ENCODE measurements at places on chromosomes 12 and 14.

- no peak for DNase-seq
Measured at GRCh38 chr14:52111583-52111982, 42.7 kb upstream of the NID2 start.

- DNase-seq: no peak
Measured at GRCh38 chr12:132458846-132459641, 30.9 kb upstream of the FBRSL1 start.

GRCh38 chr14:52919971-52920370, 30.9 kb downstream of the FERMT2 start:
- DNase-seq: no peak

GRCh38 chr12:32819424-32819823, 63.7 kb upstream of the YARS2 start:
- no peak for DNase-seq

DNA sequence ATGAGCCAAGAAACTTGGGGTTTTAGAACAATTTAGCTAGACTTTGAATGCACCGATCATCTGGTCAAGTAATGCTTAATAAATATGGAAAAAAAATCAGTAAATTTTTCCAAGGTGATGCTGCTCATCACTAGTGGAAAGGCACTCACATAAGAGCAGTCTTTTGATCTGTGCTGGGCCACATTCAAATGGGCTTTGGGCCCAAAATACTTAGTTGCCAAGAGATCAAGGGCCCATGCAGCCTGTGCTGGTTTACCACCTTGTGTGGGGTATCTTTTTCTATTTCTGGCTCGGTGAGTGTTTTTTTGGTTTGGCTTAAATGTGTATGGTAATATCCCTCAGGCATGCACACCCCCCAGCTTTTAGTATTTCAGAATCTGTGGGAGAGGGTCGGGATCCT, 943.2 kb downstream of the TMTC2 start:
- DNase-seq: no peak

- no peak for DNase-seq
Measured at GRCh38 chr14:54366736-54367735, 29.8 kb upstream of the CDKN3 start.

- DNase-seq: no peak
Measured at GRCh38 chr12:95549392-95550084, 1.7 kb downstream of the USP44 start.

- DNase-seq: no peak
Measured at GRCh38 chr14:37422748-37423147, 172.3 kb downstream of the FOXA1 start.

- DNase-seq: no peak
Measured at GRCh38 chr14:50831726-50832168, 785 bp upstream of the NIN start.

DNA sequence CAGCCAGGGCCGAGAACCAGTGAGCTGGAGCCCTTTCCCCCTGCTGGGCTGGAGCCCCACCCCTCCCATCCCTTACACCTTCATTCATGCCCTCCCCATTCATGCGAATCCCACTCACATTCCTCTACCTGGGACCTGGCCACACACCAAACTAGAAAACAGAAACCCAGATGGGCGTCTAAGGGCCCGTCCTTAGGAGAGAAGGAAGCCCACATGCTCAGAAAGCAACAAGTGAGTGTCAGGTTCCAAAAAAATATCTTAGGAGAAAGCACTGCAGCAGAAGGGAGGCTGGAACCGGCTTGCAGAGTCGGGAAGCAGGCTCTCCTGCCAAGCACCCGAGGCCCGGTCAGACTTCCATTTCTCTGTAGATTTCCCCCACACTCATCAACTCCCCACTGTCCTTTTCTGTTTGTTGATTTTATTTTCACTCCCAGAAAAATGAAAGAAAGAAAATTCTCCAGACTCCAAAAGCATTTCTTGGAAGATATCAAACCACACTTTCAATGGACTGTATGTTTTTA, 13.6 kb downstream of the BCL11B start:
- no peak for DNase-seq

GRCh38 chr14:60327447-60328331, 78.7 kb downstream of the PPM1A start:
- peak; percentile 28 for DNase-seq

DNA sequence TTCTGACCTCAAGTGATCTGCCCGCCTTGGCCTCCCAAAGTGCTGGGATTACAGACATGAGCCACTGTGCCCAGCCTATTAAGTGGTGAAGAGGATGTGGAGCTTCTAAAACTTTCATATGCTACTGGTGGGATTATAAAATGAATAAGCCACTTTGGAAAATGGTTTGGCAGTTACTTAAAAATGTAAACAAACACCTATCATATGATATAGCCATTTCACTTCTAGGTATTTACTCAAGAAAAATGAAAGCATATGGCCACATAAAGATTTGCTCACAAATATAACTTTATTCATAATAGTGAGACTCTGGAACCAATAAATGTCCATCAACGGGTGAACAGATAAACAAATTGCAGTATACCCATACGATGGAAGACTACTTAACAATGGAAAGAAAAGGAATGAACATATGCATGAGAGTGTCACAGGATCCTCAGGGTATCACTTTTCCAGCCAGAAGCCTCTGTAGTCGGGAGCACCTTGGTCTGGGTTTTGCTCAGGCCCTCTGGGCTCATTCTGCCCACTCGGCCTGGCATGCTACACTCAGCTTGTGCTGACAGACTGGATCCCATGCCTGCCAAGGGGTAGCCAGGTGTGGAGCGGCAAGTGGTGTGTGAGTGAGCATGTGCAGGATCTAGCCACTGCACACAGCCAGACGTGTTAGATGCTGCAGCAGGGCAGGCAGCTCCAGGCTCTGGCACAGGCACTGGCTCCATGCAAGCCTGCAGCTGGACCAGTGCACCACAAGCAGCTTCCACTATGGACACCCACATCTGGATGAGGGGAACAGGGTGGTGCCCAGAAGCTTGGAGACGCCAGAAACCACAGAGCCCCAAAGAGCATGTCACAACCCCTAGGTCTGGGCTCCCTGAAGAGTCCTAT, 213.2 kb upstream of the DIO3 start:
- no peak for DNase-seq

DNA sequence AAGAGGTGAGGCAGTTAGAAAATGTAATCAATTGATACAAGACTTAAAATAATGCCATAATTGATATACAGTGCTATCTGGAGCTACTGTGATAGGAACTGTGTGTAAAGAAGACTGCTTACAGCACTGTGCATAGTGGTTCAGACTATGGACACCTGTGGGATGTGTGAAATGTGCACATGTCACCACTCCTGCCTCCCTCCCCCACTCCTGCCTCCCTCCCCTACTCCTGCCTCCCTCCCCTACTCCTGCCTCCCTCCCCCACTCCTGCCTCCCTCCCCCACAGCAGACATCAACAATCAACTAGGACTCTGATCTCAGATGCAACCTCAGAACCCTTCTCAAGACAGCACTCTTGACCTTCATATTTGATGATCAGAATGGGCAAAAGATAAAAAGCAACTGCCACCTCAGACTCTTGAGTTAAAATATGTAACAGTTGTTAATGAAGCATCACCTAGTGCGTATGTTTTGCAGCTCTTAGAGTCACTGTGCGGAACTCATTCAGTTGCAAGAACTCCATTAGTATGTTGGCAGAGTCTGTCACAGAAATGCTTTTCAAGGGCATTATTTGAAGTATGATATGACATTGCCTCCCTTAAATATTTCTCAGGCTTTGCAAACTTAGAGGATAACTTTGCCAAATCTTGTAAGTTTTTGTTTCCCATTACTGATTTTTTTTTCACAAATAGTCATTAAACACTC, 255.2 kb upstream of the DDHD1 start:
- DNase-seq: no peak

DNA sequence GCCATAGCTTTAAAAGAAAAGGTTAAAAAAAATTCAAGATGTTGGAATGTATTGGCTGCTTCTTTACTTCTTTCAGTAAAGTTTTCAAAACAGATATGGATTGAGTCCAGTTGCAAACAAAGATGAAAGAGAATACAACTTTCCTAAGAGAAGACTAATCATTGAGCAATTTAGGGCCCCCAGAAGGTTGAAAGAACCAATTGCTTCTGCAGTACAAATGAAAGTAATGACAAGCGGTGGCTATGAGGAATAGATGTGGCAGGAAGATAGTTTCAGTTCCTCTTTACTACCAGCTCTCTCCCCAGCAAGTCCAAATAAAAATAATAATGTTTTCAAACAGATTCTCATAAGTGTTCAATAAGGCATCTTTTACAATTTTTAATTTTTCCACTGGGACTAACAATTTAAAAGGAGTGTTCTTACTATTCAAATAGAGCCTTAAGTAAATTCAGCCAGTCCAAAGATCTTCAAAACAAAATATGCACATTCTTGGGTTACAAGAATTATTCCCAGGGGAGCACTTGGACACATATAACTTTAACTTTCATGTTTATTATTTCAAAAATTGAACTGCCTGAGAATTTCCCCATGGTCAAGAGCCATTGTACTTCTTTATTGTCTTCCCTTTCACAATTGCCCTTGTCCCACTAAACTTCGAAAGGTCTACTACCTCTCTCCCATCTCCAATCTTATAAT, 62.3 kb upstream of the PPP1R12A start:
- DNase-seq: no peak

- peak; percentile 36 for DNase-seq
Measured at GRCh38 chr12:13233830-13234641, 37.5 kb downstream of the EMP1 start.

- no peak for DNase-seq
Measured at GRCh38 chr12:4283512-4284255, 10.1 kb downstream of the CCND2 start.

DNA sequence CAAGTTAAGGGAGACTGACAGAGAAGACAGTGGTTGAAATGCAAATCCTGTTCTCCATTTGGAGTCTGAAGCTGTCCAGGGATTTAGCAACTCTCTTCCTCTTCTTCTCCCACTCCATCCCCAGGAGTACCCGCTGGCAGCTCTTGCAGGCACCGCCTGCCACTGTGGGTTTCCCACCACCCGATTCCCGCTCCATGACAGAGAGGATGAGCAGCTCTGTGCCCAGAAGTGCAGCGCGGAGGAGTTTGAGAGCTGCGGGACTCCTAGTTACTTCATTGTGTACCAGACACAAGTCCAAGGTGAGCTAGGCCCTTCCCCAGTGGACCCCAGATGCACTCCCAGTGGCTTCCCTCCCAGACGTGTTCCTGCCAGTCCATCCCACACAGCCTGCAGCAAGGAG, 97.8 kb downstream of the WSCD2 start:
- DNase-seq: no peak

- no peak for DNase-seq
Measured at GRCh38 chr12:112322882-112323547, 59.2 kb downstream of the HECTD4 start.

- no peak for DNase-seq
Measured at GRCh38 chr12:64293654-64294364, 71.7 kb upstream of the KICS2 start.

DNA sequence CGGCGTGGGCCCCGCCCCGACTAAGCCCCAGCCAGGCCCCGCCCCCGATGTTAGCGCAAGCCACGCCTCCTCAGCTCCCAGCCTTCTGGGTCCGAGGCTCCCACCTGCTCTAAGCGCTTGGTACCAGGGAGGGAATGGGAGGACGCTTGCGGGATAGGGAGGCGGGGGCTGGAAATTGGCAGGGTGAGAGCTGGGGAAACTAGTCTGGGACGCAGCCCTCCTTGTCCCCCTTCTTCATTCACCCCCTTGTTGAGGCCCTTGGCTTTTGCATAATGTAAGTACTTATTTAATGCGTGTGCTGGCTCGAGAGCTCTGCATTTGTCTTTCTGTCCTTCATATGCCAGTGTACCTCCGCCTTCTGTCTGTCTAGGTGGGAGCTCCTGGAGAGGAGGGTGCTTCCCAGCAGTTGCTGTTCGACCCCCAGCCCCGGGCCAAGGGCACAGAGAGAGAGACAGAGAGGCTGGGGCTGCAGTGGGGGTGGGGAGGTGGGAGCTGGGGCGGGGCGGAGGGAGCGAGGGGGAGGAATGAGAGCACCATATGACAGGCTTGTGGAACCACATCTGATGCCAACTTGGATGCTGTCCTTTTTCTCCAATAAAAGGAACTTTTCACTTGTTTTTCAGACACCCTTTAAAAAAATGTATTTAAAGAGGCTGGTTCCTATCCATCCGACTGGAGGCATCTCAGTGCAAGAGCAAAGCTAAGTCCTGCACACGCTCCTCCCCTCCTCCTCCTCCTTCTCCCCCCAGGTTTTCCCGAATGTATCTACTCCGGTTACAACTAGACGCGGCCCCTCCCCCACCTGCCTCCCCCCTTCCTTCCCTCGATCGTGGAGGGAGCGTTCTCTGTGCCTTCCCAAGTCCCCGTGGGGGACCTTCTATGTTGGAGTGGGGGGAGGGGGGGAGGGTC, 25.6 kb upstream of the MAP1LC3B2 start:
- peak; percentile 76 for DNase-seq

- no peak for DNase-seq
Measured at GRCh38 chr14:81235096-81235495, 14.3 kb upstream of the GTF2A1 start.

- DNase-seq: no peak
Measured at GRCh38 chr14:91827746-91828145, 39.6 kb downstream of the TC2N start.

DNA sequence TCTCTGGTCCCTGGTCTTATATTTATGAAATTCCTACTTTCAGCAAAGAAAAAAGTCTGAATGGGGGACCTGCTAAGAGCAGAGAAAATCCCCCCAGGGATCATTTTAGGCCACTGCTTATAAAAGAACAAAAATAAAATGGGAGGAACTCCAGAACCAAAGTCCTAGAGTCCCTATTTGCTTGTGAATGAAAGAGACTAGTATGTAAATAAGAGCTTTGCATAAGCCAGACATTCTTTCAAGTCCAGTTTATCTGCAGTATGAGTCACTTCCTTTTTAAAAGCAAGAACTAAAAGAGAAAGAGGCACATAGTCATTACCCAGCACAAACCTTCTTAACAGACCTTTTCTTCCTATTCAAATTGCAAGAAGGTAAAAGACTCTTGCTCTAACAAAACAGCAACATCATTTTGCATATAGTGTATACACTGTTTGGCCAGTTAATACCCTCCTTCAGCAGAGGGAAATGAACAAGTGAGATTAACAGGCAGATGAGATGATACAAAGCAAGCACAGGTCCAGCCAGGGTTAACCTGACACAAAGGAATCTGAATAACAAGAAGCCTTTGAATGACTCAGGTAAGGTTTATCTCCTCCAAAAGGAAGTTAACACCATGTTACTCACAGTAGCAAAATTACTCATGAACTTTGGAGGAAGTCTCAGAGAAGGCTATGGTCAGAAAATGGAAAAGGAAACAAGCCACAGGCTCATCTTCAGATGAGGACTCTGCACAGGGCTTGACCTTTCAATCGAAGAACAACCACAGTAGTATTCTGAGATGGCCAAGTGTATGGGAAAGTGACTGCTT, 87.3 kb downstream of the PHLDA1 start:
- no peak for DNase-seq

- peak; percentile 63 for DNase-seq
Measured at GRCh38 chr12:80937391-80938238, at the start of gene LIN7A. Gene LIN7A, minus strand, starts transcription at chr12:80937934. Its CDS starts 212 bp downstream, at chr12:80937722.

DNA sequence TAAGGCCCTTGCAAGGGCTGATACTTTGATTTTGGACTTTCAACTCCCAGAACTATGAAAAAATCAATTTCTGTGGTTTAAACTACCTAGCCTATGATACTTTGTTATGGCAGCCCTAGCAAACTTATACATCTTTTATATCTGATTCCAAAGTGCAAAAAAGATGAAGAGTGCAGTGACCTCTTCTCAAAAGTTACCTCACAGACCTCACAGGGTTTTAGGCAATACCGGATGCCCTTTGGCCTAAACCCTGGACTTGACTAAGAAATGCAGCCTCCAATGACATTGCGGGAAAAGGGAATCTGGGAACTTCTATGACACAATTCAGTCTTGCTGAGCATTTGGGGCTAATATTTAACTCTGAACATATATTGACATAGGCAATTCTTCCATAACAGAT, 63.3 kb downstream of the IGF1 start:
- no peak for DNase-seq

GRCh38 chr14:87992346-87992717, 650 bp downstream of the GALC start:
- DNase-seq: no peak
